ENCODE measurements at places on chromosomes 4 and X.

DNA sequence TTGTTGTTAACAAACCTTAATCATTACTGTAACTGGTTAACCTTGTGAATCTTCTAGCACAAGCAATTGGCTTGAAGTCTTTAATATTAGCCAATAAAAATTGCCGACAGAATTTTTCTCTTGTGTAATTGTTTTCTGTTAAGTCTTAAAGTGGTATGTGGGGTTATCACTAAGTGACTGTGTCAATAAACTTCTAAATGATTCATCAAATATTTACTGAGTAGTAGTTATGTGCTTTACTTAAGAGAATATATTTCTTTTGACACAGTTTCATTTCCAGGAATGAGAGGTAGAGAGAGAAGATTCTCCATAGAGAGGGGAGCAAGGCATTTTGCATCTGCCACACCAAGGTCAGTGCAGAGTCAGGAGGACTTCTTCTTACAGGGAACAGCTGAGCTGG, 2361.6 kb upstream of the AGA start:
- DNase-seq = no peak

- DNase-seq = no peak
Observed at GRCh38 chr4:115154826-115155225, 41.4 kb upstream of the NDST4 start.

GRCh38 chr4:122663814-122664610, 43.1 kb upstream of the IL21 start:
- DNase-seq = no peak

DNA sequence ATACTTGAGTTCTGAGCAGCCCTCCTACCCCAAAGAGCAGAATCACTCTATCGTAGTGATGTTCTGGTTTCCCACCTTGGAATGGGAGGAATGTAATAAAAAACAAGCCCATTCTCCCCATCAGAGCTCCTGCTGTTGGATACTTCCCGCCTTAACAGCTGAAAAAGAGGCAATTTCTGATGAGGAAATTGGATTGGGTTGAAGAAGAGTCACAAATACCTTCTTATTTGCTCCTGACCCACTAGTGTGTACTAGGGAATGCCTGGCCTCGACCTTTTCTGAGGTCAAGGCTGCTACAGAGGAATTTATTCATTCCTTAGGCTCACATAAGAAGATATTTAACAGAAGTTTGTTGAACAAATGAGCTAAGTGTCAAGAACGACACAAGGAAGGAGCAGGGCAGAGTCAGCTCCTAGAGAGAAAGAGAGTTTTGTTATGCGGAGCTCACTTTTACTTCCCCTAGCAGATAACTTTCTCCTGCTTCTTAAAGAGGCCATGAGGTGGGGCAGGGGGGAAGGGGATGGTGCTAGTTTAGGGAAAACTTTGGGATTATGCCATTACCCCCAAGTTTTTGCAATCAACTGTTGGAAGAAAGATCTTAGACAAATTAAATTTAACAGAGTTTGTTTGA, 273.8 kb upstream of the CLNK start:
- DNase-seq = no peak

DNA sequence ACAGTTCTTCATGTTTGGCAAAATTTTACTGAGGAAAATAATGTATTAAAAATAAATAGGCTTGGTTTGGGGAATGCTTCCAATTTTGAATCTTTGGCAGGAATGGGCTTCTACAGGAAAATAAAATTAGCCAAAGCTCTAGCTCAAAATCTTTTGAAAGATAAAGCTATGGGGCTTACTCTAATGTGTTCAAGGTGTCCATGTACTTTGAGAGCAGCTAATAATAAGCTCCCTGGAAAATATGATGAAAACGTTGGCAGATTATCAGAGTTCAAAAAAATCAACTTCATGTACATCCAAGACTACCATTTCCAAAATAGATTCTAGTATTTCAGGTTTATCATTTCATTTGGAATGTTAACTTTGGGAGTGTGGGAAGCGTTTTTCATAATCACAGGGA, 158.4 kb downstream of the EMCN start:
- DNase-seq = no peak

GRCh38 chr4:7132730-7133582, 59.4 kb upstream of the SORCS2 start:
- DNase-seq = no peak

GRCh38 chr4:159051245-159052071, 51.4 kb upstream of the RAPGEF2 start:
- no peak for DNase-seq

GRCh38 chrX:104567506-104567905, 1.5 kb downstream of the IL1RAPL2 start:
- DNase-seq = no peak

- no peak for DNase-seq
Observed at GRCh38 chr4:95462921-95463320, 85.9 kb downstream of the UNC5C start.

DNA sequence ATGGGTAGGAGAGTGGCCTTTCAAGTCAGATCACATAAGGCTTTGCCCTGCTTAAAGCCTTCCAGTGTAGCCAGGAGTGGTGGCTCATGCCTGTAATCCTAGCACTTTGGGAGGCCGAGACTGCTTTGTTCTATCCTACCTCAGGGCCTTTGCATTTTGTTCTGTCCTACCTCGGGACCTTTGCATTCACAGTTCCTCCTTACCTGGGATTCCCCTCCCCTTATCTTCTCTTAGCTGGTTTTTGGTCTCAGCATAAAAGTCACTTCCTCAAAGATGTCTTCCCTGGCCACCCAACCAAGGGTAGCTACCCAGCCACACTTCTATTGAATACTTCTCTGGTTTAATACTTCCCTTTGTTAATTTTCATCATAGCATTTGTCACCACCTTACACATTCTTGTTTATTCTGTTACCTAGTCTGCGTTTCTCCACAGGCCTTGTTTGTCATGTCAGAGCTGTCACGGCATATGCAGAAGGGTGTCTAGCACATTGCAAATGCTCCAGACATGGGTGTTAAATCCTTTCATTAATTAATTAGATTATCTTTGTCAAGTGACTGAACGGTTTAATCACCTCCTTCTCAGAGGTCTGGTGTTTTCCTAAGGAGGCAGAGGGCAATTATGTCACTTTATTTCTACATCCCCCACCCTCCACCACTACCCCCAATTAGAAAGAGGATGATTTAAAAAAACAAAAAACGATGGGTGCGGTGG, 11.3 kb upstream of the SETD7 start:
- no peak for DNase-seq

DNA sequence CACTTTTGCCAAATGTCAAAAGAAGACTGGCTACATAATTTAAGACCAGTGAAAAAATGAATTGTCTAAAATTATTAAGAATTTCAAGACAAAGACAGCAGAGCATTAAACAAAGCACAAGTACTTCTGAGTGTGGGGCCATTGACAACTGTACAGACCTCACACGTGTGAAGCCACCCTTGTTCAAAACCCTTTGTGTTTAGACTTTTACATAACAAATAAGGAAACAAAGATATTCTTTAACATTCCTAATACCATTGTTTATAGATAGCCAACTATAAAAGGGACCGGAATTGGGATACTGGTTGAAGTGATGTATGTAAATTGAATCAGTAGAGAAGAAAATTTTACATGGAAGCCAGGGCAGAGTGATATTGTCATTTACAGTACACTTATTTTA, 624.2 kb downstream of the PCDH18 start:
- DNase-seq = no peak

GRCh38 chr4:159317203-159317602, 214.3 kb downstream of the RAPGEF2 start:
- no peak for DNase-seq

GRCh38 chrX:107632346-107632745, 4.0 kb downstream of the PRPS1 start:
- DNase-seq = no peak
